ENCODE measurements at places on chromosomes 7 and 10.

GRCh38 chr7:79893991-79894390, 240.6 kb upstream of the GNAI1 start:
- DNase-seq: no peak

- no peak for DNase-seq
Measured at GRCh38 chr7:69651101-69651590, 52.9 kb downstream of the AUTS2 start.

GRCh38 chr10:112208997-112209396, 25.4 kb upstream of the GPAM start:
- DNase-seq: no peak

DNA sequence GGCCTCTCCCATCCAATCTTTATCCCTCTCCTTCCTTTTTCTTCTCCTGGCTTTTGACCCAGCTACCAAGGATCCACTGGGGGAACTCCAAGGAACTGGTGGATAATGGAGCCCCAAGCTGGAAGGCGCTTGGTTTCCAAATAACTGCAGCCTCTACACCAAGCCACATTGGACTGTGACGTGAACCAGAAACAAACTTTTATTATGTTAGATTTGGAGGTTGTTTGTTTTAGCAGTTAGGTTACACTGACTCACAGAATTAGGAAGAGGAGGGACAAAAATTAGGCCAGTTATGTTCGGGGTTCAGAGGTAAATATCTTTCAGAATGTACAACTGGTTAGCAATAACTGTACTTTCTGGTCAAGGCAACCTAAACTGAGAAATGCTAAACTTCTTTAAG, 21.3 kb upstream of the ANK3 start:
- DNase-seq: no peak

GRCh38 chr7:123680580-123680979, 24.9 kb downstream of the LMOD2 start:
- no peak for DNase-seq

DNA sequence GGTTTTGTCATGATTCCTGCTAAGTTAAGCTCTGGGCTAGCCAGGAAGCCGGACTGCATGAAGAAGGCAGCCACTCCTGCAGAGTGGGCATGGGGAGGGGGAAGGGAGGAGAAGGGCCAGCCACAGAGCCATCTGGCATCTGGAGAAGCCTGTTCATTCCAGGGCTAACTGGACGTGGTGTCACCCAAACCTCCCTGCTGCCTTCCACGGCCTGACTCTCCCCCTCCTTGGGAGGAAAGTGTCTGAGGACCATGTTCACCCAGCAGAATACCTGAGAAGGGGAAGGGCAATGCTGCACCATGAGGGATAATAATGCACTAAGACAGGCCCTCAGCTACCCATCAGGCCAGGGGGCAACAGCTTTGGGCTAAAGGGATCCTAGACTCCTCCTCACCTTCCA, 15.4 kb downstream of the AQP1 start:
- no peak for DNase-seq

GRCh38 chr7:25444991-25445390, 216.7 kb upstream of the NPVF start:
- no peak for DNase-seq

GRCh38 chr10:61399406-61399805, 53.8 kb downstream of the TMEM26 start:
- no peak for DNase-seq

DNA sequence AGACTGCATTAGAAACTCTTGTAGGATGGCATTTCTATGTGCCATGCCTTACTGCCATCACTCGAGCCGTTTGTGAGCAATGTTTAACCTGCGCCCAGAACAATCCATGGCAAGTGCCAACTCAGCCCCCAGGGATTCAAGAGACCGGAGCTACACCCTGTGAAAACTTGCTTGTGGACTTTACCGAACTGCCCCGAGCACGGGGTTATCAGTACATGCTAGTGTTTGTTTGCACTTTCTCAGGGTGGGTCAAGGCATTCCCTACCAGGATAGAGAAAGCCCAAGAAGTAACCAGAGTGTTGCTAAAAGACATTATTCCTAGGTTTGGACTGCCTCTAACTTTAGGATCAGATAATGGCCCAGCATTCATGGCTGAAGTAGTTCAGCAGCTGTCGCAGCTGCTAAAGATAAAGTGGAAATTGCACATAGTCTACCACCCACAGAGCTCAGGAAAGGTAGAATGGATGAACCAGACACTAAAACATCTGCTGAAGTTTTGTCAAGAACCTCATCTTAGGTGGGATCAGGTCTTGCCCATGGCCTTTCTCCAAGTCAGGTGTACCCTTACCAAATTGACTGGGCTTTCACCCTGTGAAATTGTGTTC, 8.9 kb upstream of the CYREN start:
- no peak for DNase-seq

DNA sequence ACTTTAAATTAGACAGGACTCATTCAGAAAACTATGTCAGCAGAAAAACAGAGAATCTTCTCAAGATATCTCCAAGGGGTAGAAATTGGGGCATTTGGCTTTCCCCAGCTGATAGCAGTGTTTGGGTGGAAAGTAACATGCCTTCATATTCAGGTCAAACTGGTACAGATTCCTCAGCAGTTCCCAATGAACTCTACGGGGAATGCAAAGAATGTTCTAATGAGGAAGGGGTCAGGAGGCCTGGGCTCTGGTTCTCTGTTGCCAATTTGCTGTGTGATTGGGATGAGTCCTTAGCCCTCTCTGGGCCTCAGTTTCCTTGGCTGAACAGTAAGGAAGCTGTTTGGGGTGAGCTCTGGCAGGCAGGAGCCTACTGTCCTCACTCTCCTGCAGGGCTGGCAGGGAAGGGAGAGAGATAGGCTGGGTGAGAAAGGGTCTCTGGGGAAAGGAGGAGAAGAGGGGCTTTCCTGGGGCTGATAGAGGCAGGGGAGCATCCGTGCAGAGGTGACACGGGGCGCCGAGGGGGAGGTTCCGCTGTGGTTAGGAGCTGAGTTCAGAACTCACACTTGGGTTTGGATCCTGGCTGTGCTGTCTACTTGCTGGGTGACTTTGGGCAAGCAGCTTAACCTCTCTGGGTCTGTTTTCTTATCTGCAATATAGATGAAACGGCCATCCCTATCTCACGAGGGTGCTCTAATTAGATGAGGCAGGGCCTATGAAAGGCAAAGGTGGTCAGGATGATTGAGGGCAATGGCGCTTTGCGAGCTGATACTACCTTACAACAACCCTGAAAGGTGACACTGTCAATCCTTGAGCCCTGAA, 45.1 kb downstream of the SPOCK2 start:
- no peak for DNase-seq

GRCh38 chr7:76273503-76273902, 29.0 kb upstream of the HSPB1 start:
- no peak for DNase-seq

GRCh38 chr10:51204066-51204465, 129.8 kb downstream of the PRKG1 start:
- DNase-seq: no peak

DNA sequence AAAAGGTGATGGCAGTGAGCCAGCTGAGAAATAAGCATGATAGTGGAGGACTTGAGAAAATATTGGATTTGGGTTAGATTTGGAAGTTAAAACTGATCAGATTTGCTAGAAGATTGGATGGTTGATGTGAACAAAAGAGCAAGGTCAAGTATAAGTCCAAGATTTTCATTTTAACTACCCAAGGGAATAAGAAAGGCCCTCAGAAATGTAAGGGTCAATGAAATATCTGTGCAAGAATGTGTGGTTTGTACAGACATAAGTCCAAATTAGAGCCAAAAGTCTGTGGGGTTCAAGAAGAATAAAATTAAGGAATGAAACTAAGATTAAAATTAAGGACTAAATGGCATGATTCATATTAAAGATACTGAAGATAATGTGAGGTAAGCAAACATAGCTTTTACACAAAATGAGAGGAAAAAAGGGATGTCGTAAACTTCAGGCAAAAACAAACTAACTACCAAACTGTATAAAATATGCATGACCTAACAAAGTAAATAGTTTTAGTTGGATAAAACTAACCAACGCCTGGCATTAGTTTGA, 78.4 kb upstream of the CACNA2D1 start:
- no peak for DNase-seq

GRCh38 chr7:19117091-19117869, at the start of gene TWIST1:
Gene TWIST1 (minus strand): TSS chr7:19117636. CDS start chr7:19117321, 315 bp downstream.
- DNase-seq: no peak

- no peak for DNase-seq
Measured at GRCh38 chr7:69246758-69247157, 351.5 kb upstream of the AUTS2 start.

GRCh38 chr10:61197057-61197456, 253.1 kb upstream of the RHOBTB1 start:
- DNase-seq: no peak

GRCh38 chr10:124211921-124212320, 118.5 kb upstream of the CHST15 start:
- DNase-seq: no peak

- DNase-seq: peak; percentile 75
Measured at GRCh38 chr7:100100420-100101015, 679 bp downstream of the MCM7 start.

GRCh38 chr7:151740081-151740851, 136.6 kb downstream of the PRKAG2 start:
- DNase-seq: no peak

DNA sequence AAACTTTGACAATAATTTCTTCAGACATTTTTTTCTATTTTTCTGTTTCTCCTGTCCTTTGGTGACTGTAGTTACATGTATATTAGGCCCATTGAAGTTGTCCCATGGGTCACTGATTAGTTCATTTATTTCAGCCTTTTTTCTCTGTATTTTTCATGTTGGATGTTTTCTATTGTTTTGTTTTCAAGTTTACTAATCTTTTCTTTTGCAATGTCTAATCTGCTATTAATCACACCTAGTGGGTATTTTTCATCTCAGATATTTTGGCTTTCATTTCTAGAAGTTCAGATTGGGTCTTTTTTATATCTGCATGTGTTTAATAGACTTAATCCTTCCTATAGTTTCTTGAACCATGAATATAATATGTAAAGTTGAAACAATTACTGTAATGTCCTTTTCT, 84.7 kb downstream of the PALS2 start:
- no peak for DNase-seq

DNA sequence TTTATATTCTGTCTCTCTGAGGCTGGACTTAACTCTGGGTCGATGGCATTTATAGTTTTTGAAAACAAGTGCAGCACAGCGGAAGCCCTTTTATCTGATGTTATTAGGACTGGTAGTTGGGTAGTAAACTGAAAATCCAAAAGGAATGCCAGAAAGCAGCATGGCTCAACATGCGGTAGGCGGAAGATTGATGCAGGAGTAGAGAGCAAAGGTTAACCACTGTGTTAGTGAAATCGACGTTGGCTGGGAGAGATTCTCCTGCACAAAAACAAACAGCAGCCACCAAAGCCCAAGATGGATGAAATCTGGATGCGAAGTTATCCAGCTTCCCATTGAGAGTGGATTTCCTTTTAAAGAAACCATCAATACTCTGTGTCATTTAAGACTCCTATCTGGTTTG, 54.5 kb upstream of the EMX2 start:
- DNase-seq: no peak

GRCh38 chr7:71594736-71595135, 462.8 kb downstream of the GALNT17 start:
- DNase-seq: no peak

DNA sequence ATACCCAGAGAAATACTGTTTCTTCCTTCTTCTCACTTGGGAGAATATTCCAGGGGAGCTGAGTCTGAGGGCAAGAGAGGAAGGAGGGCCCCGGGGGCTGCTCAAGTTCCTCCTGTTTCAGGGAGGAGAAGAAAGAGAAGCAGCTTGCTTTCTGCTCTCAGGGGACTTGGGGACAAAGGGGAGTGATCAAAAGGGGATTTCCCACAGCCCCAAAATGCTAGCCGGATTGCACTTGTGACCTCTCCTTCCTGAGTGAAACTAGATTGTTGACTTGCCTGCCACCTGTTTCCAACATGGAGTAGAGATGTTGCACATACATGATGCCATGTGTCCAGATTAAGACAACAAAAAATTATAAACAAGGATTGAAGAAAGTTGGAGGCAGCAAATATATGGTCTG, 28.7 kb upstream of the PDCD4 start:
- DNase-seq: no peak

- no peak for DNase-seq
Measured at GRCh38 chr7:121280656-121281055, 48.1 kb upstream of the WNT16 start.
